Activated CD8-positive, alpha-beta T cell treated with anti-CD3 and anti-CD28 coated beads, Interleukin-2, amount 10 ng/mL, durations not matched to agents 7 days and 5 days (primary cell): ENCODE measurements at places on chromosomes 5 and 9. TPM values are rescaled to one million over a fixed set of nuclear protein-coding genes. Genes with fewer than 3 reads are reported as not detected.
A peak's percentile ranks its signal among the peaks of the same experiment; 100 is the strongest.

- DNase-seq, result no peak
Observed at GRCh38 chr5:109199289-109199688, 210.5 kb downstream of the PJA2 start.

OLFM1 gene
- total RNA-seq, result not detected

- DNase-seq, result no peak
Observed at GRCh38 chr5:116365006-116365496, 209.6 kb downstream of the SEMA6A start.

DNA sequence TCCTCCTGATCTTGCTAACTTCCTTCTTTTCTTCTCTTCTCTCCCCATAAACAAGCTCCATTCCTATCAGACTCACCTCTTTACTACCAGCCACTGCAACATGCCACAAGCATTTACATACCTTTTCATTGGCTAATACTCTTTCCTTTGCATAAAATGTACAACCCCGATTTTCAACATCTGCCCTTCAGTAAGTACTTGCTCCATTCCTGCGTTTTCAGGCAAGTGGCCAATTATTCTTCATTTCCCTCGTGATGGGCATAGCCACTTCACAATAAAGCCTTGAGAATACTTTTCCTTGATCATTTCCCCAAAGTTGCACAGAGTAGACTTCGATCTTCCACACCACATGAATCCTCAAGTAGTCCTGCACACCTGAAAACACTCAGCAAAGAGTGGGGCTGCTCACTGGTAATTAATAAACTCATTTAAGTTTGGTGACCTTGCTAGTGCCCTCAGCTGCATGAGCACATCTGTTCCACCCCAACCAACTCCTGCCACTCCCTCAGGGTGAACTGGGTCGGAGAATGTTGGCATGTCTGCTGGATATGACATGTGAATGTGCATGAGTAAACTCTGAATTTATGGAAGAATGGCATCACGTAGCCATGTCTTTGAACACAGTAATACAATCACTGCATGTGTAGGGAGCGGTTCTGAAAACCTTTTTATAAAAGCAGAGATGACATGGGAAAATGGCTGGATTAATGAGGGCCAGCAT, 535.8 kb downstream of the SEMA5A start:
- no peak for DNase-seq

- no peak for DNase-seq
Observed at GRCh38 chr9:110648696-110649095, 19.9 kb upstream of the MUSK start.

NR2F1 gene
- total RNA-seq, result not detected

GRCh38 chr9:16519001-16519400, 351.5 kb downstream of the BNC2 start:
- DNase-seq, result no peak

- DNase-seq, result no peak
Observed at GRCh38 chr5:54180630-54181031, 129.7 kb downstream of the ARL15 start.

- DNase-seq, result no peak
Observed at GRCh38 chr9:113528088-113528487, 64.6 kb downstream of the RGS3 start.

GRCh38 chr9:34158362-34158869, 20.4 kb upstream of the UBAP1 start:
- DNase-seq, result no peak

GRAMD2B gene
- total RNA-seq, result 6.5 TPM

GRCh38 chr5:143601917-143602333, 198.4 kb upstream of the NR3C1 start:
- no peak for DNase-seq

FOXI1 gene
- total RNA-seq, result not detected

DNA sequence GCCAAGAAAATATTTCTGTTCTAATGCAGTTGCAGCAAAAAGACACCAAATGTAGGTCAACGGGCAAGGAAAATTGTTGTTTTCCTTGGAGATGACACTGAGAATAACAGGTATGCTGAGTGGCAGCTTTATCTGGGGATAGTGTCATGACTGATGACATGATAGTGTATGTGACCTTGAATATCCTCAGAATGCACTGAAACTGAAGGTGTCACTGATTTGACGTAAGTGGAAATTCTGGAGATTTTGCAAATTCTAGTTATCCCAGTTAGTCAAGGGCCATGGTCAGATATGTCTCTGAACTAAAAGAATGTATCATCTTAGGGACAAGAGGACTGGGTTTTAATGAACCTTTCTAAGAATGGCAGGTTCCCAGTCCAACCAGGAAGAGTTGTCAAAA, 138.0 kb upstream of the C9orf72 start:
- no peak for DNase-seq

GRCh38 chr9:1513105-1513504, 462.9 kb downstream of the DMRT2 start:
- DNase-seq, result no peak

DNA sequence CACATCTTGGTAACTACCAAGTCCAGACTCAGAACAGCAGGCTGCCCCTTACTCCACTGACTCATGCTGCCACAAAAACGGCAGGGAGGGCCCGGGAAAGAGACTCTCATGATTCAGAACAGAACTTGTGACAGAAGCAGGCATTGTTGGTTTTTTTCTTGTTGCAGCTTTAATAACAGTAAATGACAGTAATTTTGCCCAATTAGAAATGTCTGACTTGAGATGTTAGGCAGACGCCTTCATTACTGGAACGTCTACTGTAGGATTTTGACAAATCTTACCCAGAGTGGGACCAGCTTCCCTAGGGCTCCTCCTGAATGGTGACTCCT, 77.9 kb downstream of the SEMA5A start:
- no peak for DNase-seq

- DNase-seq, result no peak
Observed at GRCh38 chr9:98880311-98881015, 63.2 kb upstream of the COL15A1 start.

GRCh38 chr9:109632817-109633216, 134.7 kb upstream of the PTPN3 start:
- no peak for DNase-seq

DNA sequence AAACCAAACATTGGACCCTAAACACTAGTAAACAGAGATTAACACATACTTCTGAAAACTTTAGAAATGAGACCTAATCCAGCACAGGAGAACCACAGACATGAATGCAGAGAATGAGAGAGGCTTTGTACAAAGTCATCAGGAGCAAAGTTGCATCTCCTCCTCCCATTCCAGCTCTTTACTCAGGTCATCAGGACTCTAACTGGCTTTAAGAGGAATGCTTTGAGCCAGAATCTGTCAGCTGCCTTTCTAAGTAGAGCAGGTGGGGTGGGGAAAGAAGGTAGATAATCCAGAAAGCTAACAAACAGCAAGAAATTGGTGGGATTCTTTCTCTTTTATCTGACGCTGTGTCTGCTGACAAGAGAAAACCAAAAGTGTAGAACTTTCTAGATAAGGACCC, 582.7 kb upstream of the DMAC1 start:
- no peak for DNase-seq

FIBCD1 gene
- not detected for total RNA-seq

MRPS2 gene
- total RNA-seq, result 32.9 TPM

TRMT10B gene
- total RNA-seq, result 12.9 TPM

DNA sequence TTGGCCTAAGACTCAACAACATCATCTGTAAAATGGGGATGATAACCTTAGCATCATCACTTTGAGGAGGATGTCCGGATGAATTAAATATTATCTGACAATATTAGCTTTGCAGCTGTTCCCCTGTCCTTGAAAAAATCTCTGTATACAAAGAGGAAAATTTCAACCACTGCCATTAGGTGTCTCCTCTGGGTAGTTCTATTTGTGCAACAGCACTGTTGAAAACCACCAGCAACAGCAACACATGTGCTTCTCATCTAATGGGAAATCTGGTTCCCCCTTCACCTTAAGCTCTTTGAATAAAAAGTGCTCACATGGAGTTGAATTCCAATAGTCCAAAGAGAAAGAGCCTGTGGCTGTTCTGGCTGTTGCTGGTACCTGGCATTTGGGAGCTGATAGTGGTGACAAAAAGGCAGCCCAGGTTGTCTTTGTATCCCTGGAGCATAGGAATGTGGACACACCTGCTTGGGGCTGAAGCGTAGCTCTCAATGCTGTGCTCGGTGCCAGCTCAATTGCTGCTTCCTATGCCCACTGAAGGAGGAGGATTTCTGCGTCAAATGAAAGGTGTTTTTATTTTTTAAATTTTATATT, 322.1 kb upstream of the MSX2 start:
- no peak for DNase-seq

GRCh38 chr9:135339378-135339973, 140.1 kb upstream of the PPP1R26 start:
- DNase-seq, result no peak

C9orf50 gene
- not detected for total RNA-seq

DNA sequence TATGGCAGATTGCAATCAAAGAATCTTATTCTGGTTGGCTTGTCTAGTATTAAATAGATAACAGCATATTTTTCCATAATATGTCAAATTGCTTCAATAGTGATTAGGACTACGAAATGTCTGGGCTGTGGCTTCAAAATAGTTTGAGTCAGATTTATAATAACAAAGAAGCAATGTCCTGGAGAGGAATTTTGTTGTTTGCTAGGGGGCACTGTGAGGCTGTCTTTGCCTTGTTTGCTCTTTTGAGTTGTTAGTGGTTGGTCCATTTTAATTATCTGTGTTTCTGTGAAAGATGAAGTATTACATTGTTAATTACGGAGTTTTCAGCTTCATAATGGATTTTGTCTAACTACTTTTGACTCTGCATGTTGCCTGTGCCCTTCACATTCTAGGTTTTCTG, 713.6 kb downstream of the TLE4 start:
- DNase-seq, result no peak

SEC24A gene
- total RNA-seq, result 20.8 TPM

GRCh38 chr5:122173474-122174415, 44.4 kb downstream of the ZNF474 start:
- no peak for DNase-seq

IL13 gene
- total RNA-seq, result 1.4 TPM

GRCh38 chr5:6632324-6632887, 438 bp downstream of the NSUN2 start:
- DNase-seq, result peak; percentile 42

DNA sequence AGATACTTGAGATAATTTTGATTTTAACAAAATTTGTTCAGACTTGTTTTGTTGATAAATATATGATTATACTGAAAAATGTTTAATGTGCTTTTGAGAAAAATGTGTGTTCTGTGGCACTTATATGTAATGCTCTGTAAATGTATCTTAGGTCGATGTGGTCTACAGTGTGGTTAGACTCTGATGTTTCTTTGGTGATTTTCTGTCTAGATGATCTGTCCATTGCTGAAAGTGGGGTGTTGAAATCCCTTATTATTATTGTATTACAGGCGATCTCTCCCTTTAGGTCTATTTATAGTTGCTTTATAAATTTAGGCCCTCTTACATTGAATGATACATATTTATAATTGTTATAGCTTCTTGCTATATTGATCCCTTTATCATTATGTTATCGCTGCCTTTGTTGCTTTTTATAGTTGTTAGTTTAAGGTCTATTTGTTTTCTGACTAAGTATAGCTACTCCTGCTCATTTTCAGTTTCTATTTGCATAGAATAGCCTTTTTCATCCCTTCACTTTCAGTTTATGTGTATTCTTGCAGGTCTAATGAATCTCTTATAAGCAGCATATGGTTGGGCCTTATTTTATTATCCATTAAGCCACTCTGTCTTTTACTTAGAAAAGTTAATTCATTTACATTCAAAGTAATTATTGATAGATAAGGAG, 124.3 kb downstream of the MRPS30 start:
- DNase-seq, result no peak

YIPF5 gene
- total RNA-seq, result 35.2 TPM

GRCh38 chr5:59842999-59843398, 50.5 kb downstream of the PDE4D start:
- DNase-seq, result no peak

ANKS6 gene
- 3.8 TPM for total RNA-seq

- DNase-seq, result no peak
Observed at GRCh38 chr9:97529363-97530076, 28.1 kb downstream of the TMOD1 start.

DNA sequence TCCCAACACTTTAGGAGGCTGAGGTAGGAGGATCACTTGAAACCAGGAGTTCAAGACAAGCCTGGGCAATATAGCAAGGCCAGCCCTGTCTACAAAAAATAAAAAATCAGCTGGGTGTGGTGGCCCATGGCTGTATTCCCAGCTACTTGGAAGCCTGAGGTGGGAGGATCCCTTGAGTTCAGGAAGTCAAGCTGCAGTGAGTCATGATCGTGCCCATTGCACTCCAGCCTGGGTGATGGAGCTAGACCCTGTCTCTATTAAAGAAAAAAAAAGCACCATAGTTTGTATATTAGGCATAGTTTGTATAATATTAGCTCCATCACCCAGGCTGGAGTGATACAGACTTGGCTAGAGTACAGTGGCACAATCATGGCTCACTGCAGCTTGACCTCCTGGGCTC, 9.6 kb upstream of the NME5 start:
- DNase-seq, result no peak

CTXN3 gene
- not detected for total RNA-seq

MZB1 gene
- 19.9 TPM for total RNA-seq
